ENCODE measurements at places on chromosomes 12 and 14. TPM values are rescaled to one million over a fixed set of nuclear protein-coding genes. Genes with fewer than 3 reads are reported as not detected.
A peak's percentile ranks its signal among the peaks of the same experiment; 100 is the strongest.

Gene KLHL33
- 0.08 TPM for total RNA-seq

Gene ACTR10
- total RNA-seq: 26.8 TPM

- no peaks in the 10 kb centered on the region for H3K36me3 ChIP-seq
- DNase-seq: no peak
- H3K27me3 ChIP-seq: no peaks in the 10 kb centered on the region
- no peaks in the 10 kb centered on the region for H3K4me1 ChIP-seq
- H3K27ac ChIP-seq: no peak overlapping the region
These were observed 1325.8 kb downstream of the AACS start for GRCh38 chr12:126390969-126391566.

Gene TPH2
- not detected for total RNA-seq

DNA sequence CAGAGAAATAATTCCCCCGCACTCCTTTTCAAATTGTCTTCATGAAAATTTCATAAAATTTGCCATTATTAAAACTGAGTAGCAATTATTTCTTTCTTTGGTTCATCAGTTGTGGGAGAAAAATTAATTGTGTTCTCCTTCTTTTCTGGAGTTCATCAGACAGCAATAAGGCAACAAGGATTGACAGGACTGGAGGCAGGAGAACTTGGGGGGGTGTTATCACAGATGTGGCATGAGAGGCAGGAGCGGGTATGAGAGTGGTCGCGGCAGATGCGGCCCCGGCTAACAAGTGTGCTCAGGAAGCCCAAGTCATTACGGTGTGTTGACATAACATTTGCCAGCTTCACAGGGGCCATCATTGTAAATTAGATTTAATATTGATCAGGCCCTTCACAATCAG is 306.6 kb upstream of the TMPO start:
- H3K4me3 ChIP-seq: no peak overlapping the region
- no peaks in the 10 kb centered on the region for H3K27me3 ChIP-seq
- H3K36me3 ChIP-seq: no peaks in the 10 kb centered on the region
- H3K27ac ChIP-seq: no peak overlapping the region
- no peak for DNase-seq

DNA sequence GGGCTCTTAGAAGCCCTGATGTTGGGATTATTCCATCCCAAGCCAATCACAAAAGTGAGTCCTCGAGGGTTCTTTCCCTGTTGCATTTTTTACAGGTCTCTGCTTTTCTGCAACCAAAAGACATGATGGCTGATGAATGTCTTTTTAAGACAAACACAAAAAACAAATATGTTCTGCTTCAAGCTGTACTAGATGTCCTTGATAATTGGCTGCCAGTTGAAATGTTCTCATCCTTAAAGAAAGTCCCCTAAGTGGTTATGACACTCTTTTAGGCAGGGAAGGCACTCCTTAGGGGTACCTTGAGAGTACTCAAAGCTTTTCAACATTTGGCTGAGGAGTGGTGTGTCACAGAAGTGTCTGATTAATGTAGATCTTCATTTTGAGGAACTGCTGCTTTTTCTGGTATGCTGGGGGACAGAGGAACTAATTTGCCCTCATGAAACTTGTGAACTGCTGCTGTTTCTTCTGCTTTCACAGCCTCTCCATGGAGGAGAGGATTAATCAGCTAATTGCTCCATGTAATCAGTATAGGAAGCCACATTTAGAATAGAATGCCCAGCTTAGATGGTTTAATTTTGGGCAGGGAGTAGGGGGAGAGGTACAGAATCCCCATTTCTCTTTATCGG is 22.8 kb upstream of the IGF1 start:
- H3K4me3 ChIP-seq: no peak overlapping the region
- no peaks in the 10 kb centered on the region for H3K27me3 ChIP-seq
- peak; percentile 55 for DNase-seq
- H3K36me3 ChIP-seq: no peaks in the 10 kb centered on the region
- peaks cover 13% of the 10 kb centered on the region for H3K4me1 ChIP-seq

DNA sequence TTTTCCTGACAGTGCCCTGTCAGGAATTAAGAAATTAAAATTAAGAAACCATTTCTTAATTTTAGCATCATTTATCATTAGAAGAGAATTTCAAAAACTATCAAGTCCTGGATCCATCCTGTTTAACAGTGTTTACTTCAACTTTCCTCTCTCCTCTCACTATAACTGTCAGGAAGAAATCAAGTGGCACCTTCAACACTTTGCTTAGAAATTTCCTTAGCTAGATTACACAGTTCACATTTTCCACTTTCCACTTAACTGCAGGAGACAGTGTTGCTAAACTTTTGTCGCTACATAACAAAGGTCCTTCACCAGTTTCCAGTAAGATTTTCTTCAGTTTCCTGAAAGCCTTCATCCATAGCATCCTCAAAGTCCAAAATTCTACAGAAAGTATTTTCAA is 21.9 kb upstream of the OR10P1 start:
- no peak overlapping the region for H3K27ac ChIP-seq
- no peaks in the 10 kb centered on the region for H3K36me3 ChIP-seq
- DNase-seq: no peak

DNA sequence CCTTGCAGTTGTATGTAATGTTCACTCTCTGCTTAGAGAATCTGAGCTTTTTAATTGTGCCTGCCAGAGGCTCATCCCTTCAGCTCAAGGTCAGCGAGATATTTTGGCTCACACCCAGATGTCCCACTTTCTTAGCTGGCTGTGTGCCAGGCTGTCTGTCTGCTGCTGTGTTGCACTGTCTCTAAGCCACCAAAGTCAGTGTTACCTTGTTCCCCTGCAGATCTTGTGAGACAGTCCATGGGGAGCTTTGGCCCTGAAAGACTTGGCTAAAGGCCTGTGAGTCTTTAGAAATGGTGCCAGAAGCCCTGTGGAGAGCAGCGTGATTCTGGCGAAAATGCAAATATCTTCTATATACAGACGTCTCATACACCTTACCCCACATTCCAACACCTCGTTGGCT is 293.7 kb downstream of the TTC6 start:
- H3K36me3 ChIP-seq: no peaks in the 10 kb centered on the region
- H3K4me1 ChIP-seq: no peaks in the 10 kb centered on the region
- no peaks in the 10 kb centered on the region for H3K27me3 ChIP-seq

Gene GLIPR1L1
- total RNA-seq: not detected

- peaks cover 18% of the 10 kb centered on the region for H3K36me3 ChIP-seq
- H3K4me1 ChIP-seq: no peaks in the 10 kb centered on the region
- no peak overlapping the region for H3K27ac ChIP-seq
- no peak overlapping the region for H3K4me3 ChIP-seq
These were observed 81.4 kb upstream of the FERMT2 start for GRCh38 chr14:53032161-53032803.

Gene HOXC10
- total RNA-seq: not detected

Gene KRT78
- total RNA-seq: not detected

DNA sequence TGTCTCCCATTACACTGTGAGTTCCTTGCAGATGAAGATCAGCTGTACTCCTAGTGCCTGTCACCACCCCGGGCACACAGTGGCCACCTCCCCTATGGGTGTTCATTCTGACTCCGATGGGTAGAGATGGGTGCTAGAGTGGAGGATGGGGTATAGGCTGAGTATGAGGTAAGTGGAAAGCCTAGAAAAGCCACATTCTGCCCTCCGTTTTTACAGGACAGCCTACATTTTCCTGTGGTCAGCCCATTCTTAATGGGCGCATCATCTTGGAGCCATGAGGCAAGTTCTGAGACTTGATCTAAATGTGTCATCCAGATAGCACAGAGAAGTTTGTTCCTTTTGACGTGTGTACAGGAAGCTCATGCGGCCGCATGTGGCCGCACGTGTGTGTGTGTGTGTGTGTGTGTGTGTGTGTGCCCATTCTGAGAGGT is 166.7 kb upstream of the HIF1A start:
- H3K4me1 ChIP-seq: peaks cover 15% of the 10 kb centered on the region
- no peak overlapping the region for H3K4me3 ChIP-seq
- H3K27me3 ChIP-seq: no peaks in the 10 kb centered on the region
- H3K36me3 ChIP-seq: peaks cover 21% of the 10 kb centered on the region
- no peak overlapping the region for H3K27ac ChIP-seq

DNA sequence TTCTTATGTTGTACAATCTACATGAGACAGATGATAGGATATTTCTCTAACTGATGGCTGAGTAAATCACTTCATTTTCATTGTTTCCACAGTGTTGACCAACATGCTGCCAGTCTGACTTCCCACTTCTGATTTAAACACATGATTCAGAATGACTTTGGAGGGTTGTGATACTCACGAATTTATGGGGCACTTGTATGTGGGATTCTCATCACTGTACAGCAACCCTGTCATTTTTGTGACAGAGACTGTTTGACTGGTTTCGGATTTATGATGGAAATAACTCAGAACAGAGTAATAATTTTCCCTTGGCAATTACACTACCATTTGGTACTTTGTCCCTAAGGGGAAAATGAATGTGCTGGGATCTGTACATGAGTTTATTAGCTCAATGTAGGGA is 333.8 kb downstream of the TRHDE start:
- no peaks in the 10 kb centered on the region for H3K27me3 ChIP-seq
- H3K36me3 ChIP-seq: no peaks in the 10 kb centered on the region
- no peaks in the 10 kb centered on the region for H3K4me1 ChIP-seq
- H3K4me3 ChIP-seq: no peak overlapping the region

DNA sequence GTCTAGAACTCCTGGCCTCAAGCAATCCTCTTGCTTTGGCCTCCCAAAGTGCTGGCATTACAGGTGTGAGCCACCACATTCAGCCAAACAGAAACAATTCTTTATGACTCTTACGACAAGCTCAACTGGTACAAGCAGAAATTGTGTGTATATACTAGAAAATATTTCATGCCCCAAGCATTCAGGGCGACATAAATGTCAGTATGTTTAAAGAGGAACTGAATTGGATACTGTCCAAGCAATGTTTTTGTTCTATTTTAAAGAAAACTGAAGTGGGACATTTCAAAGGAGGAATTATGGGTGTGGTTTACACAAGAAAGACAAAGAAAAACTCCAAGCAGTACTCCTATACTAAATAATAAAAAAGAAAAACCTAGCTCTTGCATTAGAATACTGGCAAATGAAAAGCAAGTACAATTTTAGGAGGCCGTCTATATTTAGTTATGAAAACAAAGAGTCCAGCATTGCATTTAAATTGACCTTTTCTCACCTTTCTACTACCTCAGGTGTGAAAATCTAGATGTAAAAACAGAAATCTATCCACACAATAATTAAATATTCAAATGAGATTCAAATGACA is 48.9 kb downstream of the PPP1R12A start:
- DNase-seq: no peak
- no peaks in the 10 kb centered on the region for H3K36me3 ChIP-seq
- H3K4me3 ChIP-seq: no peak overlapping the region
- no peak overlapping the region for H3K27ac ChIP-seq
- no peaks in the 10 kb centered on the region for H3K27me3 ChIP-seq
- no peaks in the 10 kb centered on the region for H3K4me1 ChIP-seq

Gene C14orf132
- total RNA-seq: 0.19 TPM

- H3K4me3 ChIP-seq: no peak overlapping the region
- H3K27ac ChIP-seq: no peak overlapping the region
- no peaks in the 10 kb centered on the region for H3K27me3 ChIP-seq
- no peak for DNase-seq
These were observed 11.4 kb upstream of the ORAI1 start for GRCh38 chr12:121614872-121615467.

GRCh38 chr14:37585971-37586796 is 8.9 kb downstream of the FOXA1 start:
- H3K4me3 ChIP-seq: no peak overlapping the region
- H3K36me3 ChIP-seq: no peaks in the 10 kb centered on the region
- no peaks in the 10 kb centered on the region for H3K4me1 ChIP-seq
- no peaks in the 10 kb centered on the region for H3K27me3 ChIP-seq

GRCh38 chr14:106586098-106586704 is 1059.8 kb downstream of the TMEM121 start:
- H3K27me3 ChIP-seq: no peaks in the 10 kb centered on the region
- H3K27ac ChIP-seq: no peak overlapping the region
- peaks cover 6% of the 10 kb centered on the region for H3K4me1 ChIP-seq
- no peak overlapping the region for H3K4me3 ChIP-seq
- H3K36me3 ChIP-seq: no peaks in the 10 kb centered on the region
- no peak for DNase-seq

DNA sequence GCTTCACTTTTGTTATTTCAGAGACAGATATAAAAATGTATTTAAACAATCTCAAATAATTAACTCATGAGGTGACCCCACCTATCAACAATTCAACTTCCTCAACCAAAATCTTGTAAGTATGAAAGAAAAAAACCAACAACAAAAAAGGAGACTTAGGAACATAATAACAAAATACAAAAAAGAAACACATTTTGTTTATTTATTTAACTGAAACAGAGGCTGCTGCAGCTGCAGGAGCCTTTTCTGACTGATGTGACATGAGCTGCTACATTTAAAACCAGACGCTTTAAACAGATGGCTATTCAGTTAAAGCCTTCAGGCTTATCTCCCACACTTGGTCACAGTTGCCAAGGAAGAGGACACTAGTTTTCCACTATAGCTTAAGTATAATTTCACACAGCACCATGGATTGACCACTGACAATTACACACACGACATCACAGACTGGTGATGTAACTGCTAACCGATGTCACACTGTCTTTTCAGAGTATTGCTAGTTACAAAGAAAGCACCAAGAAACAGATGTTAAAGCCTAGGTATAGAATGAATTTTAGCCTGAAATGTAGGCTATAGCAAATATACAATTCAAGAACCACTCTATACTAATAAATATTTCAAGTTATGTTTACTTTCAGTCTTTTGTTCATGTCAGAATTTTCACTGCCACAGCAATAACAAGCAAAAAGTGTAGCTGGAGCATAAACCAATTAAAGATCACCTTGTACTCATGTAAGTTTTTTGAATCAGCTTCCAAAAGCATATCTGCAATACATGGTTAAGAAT is 113.0 kb downstream of the MED13L start:
- H3K4me3 ChIP-seq: no peak overlapping the region
- DNase-seq: no peak
- H3K4me1 ChIP-seq: no peaks in the 10 kb centered on the region
